NCI-H2029 (cell line): ENCODE measurements at places on chromosomes 6 and 20.

GRCh38 chr6:147212622-147213021 lies 8.4 kb downstream of the STXBP5 start:
- DNase-seq = no peak

- no peak for DNase-seq
These were observed 29.1 kb upstream of the APCDD1L start for GRCh38 chr20:58544286-58544685.

GRCh38 chr20:50356525-50356885 lies 153.7 kb upstream of the PTPN1 start:
- no peak for DNase-seq

- no peak for DNase-seq
These were observed 21.2 kb upstream of the ENPP5 start for GRCh38 chr6:46191961-46192360.

DNA sequence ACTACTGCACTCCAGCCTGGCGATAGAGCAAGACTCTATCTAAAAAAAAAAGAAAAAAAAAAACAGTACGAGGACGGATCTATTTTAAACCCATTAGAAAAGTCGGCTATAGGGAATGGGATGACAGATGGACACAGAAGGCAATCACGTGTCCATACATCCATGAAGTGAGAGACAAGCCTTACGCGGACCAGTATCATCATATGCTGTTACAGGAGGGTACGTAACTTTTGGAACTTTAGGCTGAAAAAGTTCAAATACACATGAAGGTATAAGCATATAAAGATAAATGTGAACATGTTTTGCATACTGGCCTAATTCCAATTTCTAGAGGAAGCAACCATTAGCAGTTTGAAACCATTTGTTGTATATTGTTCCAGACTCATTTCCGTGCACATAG lies 109.8 kb upstream of the EXOC2 start:
- no peak for DNase-seq

DNA sequence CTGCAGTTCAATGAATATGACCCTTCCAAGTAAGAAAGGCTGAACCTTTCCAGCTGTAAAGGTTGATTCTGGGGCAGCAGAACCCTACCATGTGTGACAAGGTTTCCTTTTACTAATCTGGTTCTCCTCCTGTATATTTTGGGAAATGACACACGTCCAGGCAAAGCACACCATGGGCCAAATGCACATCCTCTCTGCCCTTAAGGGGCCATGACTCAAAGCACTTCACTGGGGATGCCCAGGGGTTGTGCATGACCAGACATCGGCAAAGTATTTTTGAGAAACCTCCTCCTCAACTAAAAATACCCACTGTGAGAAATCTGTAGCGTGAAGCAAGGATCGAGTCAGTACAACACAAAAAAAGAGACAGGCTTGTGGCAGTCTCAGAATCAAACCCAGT lies 174.7 kb downstream of the BACH2 start:
- DNase-seq = no peak

- no peak for DNase-seq
These were observed 170.0 kb upstream of the AGPAT4 start for GRCh38 chr6:161443848-161444247.

DNA sequence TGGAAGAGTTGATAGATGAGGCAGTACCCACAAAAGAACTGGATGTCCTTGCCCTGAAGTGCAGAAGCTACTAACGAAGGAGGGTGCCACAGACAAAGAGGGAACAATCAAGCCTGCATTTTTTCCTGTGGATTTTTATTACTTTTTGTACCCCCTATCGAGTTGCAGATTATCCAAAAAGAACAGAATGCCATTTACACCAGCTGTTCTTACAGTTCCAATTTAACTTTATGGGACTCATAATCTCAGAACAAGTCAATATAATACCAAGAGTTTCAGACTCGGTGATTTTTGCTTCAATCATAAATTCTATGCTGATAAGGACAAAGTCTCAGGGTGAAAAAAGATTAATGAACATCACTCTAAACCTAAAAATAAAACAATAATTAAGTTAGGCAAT lies 4.0 kb upstream of the CNKSR3 start:
- DNase-seq = no peak

- no peak for DNase-seq
These were observed 1.9 kb downstream of the FOXA2 start for GRCh38 chr20:22582386-22582963.

- no peak for DNase-seq
These were observed 10.1 kb downstream of the PHF10 start for GRCh38 chr6:169714178-169714577.

DNA sequence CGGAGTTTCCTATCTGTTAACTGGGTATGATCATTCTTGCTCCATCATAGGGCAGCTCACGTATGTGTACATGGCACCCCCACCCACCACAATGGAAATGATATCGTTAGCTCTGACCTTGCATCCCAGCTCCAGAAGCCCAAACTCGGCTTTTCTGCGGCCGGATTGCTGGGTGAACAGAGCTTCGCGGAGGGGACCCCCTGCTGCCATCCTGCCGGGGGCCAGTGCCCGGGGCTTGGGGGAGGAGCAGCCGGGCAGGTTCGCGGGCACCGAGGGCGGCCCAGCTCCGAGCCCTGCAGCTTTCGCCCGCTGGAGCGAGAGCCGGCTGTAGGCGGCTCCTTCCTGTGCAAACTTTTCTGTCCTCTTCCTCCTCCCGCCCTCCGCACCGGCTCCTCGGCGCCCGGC lies 24.9 kb upstream of the FUCA2 start:
- no peak for DNase-seq

GRCh38 chr6:143368426-143368825 lies 82.1 kb downstream of the ADAT2 start:
- no peak for DNase-seq

GRCh38 chr20:62182469-62183425 lies at the start of gene MTG2:
TSS of gene MTG2 (plus strand) at chr20:62183028. CDS start at chr20:62193421, 10,393 bp downstream.
- peak; percentile 95 for DNase-seq

DNA sequence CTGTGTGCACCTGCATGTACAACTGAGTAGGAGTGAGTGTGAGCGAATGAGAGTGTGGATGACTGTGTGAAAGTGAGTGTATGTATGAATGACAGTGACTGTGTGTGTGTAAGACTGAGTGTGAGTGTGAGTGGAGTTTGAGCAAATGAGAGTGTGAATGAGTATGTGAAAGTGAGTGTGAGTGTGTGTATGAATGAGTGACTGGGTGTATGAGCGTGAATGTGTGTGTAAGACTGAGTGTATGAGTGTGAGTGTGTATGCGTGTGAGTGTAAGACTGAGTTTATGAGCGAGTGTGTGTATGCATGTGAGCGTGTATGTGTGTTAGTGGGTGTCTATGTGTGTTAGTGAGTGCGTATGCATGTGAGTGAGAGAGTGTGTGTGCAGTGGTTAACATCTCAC lies 220.8 kb downstream of the QKI start:
- DNase-seq = no peak

- no peak for DNase-seq
These were observed 7.4 kb upstream of the BEND3 start for GRCh38 chr6:107122748-107123147.

DNA sequence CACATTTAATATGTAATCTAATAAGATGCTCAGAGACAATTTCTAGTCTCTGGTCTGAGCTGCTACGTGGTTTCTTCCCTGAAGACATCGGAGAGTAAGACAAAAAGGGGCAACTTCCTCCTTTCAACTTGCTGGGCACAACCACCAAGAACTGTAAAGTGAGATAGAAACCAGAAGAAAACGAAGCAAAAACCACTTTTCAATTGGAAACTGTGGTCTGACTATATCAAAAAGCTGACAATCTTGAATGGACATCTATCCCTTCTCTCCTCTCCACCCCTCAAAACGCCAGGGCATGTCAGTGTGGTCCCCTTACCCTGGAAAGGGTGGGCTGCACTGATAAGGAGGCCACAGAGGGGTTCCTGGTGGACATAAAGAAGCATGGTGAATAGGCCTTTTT lies 269.1 kb downstream of the CD83 start:
- no peak for DNase-seq

- no peak for DNase-seq
These were observed 726.0 kb downstream of the KIF16B start for GRCh38 chr20:15847196-15847784.

GRCh38 chr6:100892693-100893092 lies 11.6 kb upstream of the ASCC3 start:
- DNase-seq = no peak

DNA sequence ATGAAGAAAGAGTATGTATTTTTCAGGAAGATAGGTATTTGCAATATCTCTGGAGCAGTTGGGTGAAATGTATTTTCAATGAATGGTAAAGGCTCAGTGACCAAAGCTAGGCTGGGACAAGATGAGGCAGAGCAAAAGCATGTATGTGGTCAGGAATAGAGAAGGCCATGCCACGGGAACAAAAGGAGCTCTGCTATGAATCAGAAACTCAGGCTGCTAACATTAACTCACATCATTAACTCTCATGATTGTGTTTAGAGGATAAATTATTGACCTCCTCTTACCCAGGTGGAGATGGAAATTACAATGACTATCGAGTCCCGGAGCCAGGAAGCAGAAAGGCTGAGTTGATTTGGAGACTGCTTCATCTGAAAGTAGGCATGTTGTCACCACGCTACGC lies 220.2 kb downstream of the FUT9 start:
- no peak for DNase-seq

DNA sequence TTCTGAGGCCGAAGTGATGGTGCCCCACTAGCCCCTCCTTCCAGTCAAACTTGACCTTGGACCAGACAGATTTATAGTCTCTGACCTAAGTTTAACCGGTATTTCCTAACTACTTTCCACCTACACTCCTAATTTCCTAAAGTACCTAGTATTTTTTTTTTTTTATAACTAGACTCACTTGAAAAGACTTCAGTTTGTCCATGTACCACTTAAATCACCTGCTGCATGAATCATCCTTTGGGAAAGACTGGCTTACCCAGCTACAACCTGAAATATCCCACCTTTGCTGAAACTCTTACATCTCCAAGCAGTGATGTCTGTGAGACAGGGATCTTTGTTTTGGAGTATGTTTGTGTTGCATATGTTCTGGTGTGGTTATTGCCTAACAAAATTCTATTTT lies 71.1 kb downstream of the ZDHHC14 start:
- DNase-seq = no peak

GRCh38 chr6:111692327-111693164 lies 86.9 kb upstream of the TRAF3IP2 start:
- DNase-seq = no peak

DNA sequence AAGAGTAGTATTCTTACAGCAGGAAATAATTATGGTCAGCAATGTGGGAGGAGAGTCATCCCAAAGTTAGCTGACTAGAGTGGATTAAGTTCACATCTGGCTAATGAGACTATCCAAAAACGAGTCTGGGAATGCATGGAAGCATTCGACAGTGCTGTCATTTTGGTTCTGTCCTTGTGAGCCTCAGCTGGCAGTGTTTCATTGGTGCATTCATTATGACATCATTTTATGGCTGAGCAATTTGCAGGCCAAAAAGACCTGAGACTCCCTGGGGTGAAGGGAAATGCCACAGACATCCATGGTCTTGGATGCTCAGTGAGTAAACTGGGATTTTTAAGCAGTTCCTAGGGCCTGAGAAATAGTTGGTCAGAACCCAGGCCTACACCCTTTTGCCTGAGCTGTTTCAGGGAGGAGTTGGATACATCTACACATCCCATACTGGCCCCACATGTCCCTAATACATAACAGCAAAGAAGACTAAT lies 196.4 kb upstream of the CCN2 start:
- no peak for DNase-seq

- no peak for DNase-seq
These were observed 530.7 kb downstream of the NKAIN2 start for GRCh38 chr6:124334359-124334758.

DNA sequence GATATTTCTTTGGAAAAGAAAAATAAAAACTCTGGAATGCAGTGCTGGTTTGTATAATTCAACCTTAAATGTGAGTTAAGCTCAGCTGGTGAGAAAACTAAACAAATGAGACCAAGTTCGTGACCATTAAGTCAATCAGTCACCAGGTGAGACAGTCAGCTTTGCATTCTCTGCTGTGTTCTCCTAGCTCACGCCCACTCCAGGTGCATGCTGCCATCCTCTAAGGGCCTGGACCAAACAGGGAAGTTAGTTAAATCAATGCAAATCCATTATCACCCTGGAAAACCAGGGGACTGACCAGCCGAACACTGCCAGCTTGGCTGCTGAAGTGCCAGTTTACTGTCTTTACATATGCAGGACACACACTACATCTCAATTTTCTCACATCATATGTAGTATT lies 7.2 kb downstream of the TPBG start:
- DNase-seq = peak; percentile 45

GRCh38 chr6:21710908-21711627 lies 117.5 kb downstream of the SOX4 start:
- no peak for DNase-seq

DNA sequence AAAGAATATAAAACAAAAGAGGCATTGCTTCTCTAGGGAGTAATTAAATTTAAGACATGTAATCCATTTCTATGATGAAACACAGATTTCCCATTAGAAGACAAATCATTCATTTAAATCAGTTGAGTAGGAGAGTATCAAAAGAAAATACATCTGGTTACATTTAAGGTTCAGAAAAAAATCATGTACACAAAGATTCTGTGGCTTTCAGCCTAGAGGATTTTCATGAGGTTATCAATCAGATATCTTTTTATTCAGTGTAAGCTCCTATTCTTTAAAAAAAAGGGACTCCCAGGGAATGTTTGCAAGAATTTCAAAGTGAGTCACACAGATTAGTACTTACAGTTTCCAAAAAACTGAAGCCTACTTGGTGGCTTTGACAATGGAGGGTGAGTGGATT lies 24.9 kb downstream of the COL21A1 start:
- DNase-seq = no peak

- DNase-seq = no peak
These were observed 591 bp upstream of the DCBLD1 start for GRCh38 chr6:117481926-117482239.

- DNase-seq = no peak
These were observed 172.0 kb upstream of the NRSN1 start for GRCh38 chr6:23953976-23954375.

- no peak for DNase-seq
These were observed 102.6 kb upstream of the RSPO3 start for GRCh38 chr6:127015858-127016257.

DNA sequence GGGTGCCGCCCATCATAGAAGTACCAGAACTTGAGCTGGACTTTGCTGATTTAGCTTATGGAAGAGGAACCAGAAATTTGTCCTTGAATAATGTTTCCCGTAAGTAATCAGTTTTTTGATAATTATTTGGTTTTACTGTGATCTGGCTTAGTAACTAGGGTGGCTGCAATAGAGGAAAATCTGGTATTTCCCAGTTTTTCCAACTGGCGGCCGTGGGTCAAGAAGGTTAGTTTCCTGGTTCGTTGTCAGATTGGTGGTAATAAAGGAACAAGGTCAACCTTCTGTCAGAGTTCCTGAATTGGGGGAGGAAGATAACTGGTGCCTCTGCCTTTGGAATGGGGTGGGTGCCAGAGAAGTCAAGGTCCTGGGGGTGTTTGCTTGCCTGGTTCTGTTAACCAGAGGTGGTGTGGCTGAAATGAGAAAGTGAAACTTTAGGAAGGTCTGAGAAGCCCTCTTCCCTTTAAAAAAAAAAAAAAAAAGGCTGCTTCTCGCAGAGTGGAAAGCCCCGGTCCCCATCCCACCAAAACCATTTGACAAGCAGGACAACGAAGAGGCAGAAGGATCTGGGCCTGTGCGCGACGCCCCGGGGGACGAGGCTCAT lies at the start of gene CALHM6:
Gene CALHM6 (plus strand): TSS at position 45 of the 601 bp plus-strand sequence. CDS start 555 bp downstream, at position 600.
- DNase-seq = no peak
